ENCODE measurements at places on chromosomes 11 and 22. TPM values are rescaled to one million over a fixed set of nuclear protein-coding genes. Genes with fewer than 3 reads are reported as not detected.

DNA sequence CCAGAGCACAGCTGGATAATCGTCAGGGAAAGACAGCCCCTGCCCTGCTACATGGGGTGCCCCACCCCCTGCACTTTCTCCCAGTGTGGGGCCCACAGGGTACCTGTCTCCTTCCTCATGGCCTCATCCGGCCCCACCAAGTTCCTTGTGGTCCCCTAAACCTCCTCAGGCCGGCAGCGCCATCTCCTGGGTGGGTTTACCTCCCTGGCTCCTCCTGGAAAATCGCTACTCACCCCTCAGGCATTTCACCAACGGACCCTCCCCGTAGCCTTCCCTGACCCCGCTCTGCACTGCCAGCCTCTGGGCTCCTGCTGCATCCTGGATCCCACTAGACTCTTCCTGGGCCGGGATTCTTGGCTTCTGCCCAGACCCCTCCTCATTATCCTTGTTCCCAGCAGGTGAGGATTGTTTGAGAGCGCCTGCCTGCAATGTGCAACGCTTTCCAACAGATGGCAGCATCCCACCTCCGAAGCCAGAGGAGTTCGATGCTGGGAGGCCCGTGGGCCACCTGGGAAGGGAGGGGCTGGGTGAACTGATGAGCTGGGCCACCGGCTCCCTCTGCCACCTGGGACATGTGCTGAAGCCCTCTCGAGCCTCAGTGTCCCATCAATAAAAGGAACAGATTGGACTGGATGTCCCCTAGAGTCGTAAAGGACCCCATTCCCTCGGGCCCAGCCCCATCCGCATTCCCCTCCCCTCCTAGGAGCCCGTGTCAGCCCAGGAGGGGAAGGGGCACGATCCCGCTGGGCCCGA, 44.2 kb upstream of the TTLL12 start:
- H3K27ac ChIP-seq: no peak overlapping the region
- H3K4me3 ChIP-seq: no peak overlapping the region
- peaks cover 5% of the 10 kb centered on the region for H3K4me1 ChIP-seq
- no peaks in the 10 kb centered on the region for H3K27me3 ChIP-seq

DNA sequence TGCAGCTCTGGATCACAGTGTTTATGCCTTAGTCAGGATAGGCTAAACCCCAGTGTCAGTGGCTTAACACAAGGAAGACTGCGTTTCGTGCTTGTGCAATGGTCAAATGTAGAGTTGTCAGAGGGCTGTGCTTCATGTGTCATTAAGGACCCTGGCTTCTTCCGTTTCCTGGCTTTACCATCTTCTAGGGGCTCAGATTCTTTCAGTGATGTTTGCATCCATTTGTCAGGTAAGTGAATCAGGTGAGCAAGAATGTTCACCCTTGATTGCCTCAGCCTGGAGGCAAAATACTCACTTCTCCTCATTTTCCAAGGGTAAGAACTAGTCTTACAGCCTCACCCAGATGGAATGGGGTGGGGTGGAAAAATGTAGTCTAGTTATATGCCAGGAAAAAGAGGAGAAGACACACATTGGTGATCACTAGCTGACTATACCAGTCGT, 20.5 kb upstream of the AMOTL1 start:
- H3K4me1 ChIP-seq: peaks cover 15% of the 10 kb centered on the region
- H3K27me3 ChIP-seq: no peaks in the 10 kb centered on the region
- H3K27ac ChIP-seq: peak overlapping the region; percentile 60
- H3K4me3 ChIP-seq: no peak overlapping the region
- no peaks in the 10 kb centered on the region for H3K36me3 ChIP-seq
- DNase-seq: no peak

GRCh38 chr22:23225337-23225723, 45.0 kb downstream of the BCR start:
- H3K27ac ChIP-seq: peak overlapping the region; percentile 88
- no peaks in the 10 kb centered on the region for H3K27me3 ChIP-seq
- H3K4me3 ChIP-seq: no peak overlapping the region
- H3K36me3 ChIP-seq: no peaks in the 10 kb centered on the region
- peaks cover 75% of the 10 kb centered on the region for H3K4me1 ChIP-seq

C11orf87 gene
- total RNA-seq: not detected

BTG4 gene
- not detected for total RNA-seq

All from upper lobe of left lung (tissue), 6 donors.